Stimulated activated CD4-positive, alpha-beta T cell treated with anti-CD3 and anti-CD28 coated beads, TNF-alpha, amount 100 ng/mL, for 48 hours (primary cell): ENCODE measurements at places on chromosomes 4 and X.

DNA sequence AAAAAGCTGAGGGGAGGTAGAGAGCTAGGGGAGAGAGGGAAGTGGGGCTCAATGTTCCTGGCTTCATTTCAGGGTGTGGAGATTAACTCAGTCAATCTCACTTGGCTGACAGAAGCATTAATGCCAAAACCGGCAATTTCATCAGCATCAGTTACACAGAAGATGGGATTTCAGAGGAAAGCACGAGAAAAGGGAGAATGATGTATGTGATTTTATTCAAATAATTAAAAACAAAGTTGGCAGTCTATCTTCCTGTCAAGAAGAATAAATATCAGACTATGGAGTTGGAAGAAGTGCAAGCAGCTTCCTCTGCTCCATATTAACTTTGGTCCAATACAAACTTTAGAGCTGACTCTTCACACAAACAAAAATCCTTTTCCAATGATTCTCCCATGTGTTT is 29.6 kb upstream of the HCCS start:
- no peak for DNase-seq

DNA sequence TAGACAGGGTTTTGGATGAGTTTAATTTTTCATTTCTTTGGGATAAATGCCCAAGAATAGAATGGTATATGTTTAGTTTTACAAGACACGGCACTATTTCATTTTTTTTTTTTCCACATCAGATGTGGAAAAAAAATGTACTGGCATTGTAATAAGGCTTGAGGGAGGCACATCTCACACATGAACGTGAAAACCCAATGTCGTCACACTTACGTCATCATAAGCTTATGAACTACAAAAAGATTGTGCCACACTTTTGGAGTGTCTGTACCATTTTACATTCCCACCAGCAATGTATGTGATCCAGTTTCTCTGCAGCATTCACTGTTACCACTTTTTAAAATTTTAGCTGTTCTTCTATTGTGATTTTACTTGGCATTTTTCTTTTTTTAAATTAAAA is 74.2 kb downstream of the TAF1 start:
- no peak for DNase-seq

- no peak for DNase-seq
These were observed 28.1 kb downstream of the DCAF8L1 start for GRCh38 chrX:27953171-27953570.

DNA sequence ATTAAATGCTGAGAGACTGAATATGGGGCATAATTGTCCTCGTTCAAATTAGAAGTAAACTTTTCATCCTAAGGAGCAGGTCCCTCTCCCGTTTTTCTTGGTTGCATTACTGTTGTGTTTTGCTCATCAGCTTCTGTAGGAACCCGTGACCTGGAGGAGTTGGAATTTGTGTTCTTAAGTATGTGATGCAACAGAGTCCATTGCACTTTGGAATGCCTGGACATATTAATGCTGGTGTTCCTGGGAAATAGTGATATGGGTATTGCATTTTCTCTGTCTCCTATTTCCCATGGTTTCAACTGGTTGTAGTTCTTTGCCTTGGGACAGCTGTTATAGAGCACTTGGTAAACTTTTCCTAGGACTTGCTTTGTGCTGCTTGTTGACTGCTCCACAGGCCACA is 417.8 kb upstream of the LCORL start:
- no peak for DNase-seq

- no peak for DNase-seq
These were observed 25.8 kb downstream of the SLC7A11 start for GRCh38 chr4:138216272-138216867.

DNA sequence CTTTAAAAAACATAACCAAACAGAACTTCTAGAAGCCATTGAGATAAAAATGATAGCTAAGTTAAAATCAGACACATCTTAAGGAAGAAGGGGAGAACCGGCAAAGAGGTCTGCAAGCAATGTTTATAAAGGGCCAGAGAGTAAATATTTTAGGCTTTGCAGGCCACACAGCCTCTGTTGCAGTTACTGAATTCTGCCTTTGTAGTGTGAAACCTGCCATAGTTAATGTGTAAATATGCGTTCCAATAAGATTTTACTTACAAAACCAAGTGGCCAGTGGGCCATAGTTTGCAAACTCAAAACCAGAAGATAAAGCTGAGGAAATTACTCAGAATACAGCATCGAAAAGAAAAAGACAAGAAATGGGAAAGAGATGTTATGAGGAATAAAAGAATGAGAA is 33.6 kb downstream of the CHM start:
- DNase-seq = no peak

- no peak for DNase-seq
These were observed 18.0 kb upstream of the TMEM131L start for GRCh38 chr4:153448003-153448731.

DNA sequence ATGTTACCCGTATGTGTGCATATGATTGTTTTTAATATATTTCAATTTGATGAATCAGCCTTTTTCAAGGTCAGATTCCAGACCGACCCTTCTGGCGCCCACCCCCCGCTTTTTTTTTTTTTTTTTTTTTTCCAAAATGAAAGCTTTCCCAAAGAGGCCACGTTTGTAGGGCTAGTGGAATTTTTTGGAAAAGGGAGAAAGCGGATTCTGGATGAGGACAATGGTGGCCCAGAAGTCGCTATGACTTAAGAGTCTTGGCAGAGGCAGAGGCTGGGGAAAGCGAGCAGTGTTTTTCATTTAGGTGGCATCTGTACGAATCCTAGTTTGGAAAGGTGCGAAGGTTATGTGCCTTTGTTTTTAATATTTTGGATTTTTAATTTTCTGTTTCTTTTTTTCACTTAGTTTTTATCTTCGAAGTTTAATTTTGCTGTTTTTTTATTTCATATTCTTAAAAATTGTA is 14.6 kb downstream of the NDUFB11 start:
- DNase-seq = no peak

DNA sequence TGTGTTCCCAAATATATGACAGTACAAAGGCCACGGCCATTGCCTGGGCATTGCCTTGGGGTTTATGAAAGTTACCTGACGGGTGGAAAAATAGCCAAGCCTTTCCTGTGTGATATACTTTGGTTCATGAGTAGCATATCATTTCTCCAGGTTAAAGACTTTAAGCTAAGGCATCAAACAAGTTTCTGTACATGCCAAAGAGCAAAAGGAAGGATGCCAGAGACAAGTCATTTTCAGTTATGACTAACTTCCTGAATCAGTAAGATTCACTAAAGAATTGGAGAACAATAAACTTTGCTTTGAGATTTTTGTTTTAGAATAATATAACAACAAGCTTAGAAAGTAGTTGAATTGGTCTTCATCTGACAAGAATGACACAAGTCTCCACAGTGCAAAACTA is 9.7 kb upstream of the GUF1 start:
- DNase-seq = no peak

DNA sequence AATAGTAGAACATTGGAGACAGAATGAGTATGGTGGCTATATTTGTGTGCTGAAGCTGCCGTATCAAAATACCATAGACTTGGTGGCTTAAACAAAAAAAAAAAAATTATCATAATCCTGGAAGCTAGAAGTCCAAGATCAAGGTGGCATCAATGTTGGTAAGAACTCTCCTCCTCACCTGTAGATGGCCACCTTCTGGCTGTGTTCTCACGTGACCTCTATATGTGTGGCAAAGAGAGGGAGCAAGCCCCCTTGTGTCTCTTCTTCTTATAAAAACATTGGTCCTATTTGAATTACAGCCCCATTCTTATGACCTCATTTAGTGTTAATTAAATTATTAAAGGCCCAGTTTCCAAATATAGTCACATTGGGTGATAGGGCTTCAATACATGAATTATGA is 1640.9 kb upstream of the PCDH7 start:
- no peak for DNase-seq

- DNase-seq = no peak
These were observed 16.6 kb downstream of the MAGEA9B start for GRCh38 chrX:149570668-149571067.

DNA sequence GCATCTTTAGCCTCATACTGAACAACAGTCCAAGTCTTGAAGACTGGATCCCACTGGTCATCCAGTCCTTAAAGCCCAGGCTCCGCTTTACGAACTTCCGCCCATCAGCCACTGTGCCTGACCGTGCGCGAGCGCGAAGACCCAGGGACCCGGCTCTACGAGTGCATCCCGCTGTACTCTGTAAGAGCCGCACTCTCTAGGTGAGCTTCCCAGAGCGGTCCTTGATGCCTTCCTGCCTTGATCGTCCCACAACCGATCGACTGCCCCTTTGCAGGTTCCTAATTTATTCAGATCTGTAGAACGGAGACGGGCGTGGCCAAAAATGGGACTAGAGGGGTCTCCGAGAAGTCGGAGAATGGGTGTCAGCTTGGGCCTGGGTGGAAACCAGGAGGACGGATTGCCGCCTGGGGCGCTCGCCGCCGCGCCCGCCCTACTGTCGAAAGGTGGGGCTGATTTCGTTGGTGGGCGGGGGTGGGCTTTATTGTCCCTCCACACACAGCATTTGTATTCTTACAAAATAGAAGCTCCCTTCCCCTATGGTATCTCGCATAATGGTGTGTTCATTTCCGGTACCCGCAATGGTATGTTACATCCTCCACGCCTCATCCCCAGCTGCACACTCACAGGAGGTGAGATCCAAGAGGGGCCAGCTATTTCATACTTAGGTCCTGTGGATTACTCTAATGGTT is 42.3 kb upstream of the FAM156A start:
- no peak for DNase-seq

DNA sequence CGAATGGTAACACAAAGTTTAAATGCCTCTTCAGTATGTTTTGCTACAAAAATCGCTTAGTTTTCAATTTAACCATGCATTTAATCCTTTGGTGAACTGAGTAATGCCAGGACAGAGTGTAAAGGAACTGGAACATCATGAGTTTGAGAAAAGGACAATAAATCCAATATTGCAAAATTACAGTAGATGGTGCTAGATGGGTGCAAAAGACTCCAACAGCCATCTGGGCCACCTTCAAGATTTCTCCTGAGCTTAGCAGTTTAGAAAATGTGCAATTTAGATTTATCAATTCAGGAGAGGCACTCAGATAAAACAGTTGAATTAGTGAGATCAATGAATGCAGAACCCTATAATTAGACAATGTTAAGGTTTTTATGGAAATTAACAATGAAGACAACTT is 33.2 kb upstream of the MID1IP1 start:
- no peak for DNase-seq

DNA sequence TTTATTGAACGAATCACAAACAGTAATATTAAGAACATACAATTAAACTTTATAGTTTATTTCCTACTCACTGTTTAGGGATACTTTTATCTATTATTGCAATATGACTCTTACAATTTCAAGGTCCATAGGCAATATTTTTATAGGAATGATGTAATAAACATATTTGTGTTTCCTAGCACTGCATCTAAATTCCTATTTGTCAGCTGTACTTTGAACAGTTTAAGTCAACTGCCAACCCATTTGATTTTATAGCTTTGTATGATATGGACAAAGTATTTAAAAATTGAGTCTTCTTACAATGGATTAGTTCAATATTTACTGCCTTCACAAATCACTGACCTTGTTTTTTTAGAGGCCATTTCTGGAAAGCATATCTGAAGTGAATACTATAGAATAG is 199.3 kb downstream of the PCDH7 start:
- DNase-seq = no peak

GRCh38 chrX:136574548-136574947 is 42.5 kb downstream of the VGLL1 start:
- DNase-seq = no peak

GRCh38 chr4:14865804-14866203 is 136.5 kb upstream of the CPEB2 start:
- DNase-seq = no peak

- DNase-seq = no peak
These were observed 3.6 kb downstream of the GEMIN8 start for GRCh38 chrX:14026121-14026520.

DNA sequence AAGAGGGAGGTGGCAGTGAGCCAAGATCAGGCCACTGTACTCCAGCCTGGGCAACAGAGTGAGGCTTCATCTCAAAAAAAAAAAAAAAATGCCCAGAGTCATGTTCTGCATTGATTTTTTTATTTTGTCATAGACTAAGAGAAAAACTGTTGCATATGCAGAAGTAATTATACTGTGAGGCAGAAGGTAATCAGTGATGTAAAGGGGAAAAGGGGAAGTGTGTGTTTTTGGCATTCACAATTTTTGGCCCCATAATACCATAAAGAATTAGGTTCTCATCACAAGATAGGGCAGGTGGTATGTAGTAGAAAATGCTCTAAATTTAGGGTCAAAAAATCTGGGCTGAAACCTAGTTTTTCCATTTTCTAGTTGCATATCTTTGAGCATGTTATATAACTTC is 47.3 kb upstream of the GAB1 start:
- no peak for DNase-seq

DNA sequence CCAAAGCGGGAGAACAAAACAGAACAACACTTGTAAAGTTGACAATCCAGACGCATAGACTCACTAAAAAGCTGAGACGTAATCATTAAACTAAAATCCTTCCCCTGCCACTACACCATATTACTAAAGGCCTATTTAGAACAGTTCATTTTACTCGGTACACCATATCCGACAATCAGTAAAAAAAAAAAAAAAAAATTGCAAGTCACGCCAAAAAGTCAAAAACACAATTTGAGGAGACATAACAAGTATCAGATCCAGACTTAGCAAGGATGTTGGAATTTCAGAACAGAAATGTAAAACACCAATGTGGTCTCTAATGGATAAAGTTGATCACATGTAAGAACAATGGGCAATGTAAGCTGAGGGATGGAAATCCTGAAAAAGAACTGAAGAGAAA is 1899.4 kb downstream of the STIM2 start:
- no peak for DNase-seq
